ENCODE measurements at places on chromosomes 4 and X.

GRCh38 chrX:13371186-13371585, 51.3 kb upstream of the ATXN3L start:
- DNase-seq: no peak

- DNase-seq: no peak
These were observed 14.4 kb downstream of the MGARP start for GRCh38 chr4:139265654-139266053.

DNA sequence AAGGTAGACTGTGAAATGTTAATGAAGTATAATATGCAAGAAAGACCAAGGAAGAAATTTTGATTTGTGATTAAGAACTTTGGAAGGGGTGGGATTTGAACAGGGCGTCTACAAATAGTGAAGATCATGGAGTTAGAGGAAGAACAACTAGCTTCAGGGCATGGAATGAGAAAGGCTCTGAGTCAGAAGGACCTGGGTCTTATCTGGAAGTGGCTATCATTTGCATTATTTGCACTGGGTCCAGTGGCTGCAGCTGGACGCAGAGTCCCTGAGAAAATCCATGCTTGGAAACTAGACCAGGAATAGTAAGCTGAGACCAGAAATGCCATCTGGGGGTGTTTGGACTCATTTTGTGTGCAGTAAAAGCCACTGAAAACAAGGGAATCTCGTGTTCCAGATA, 4.3 kb upstream of the LIMCH1 start:
- DNase-seq: no peak

DNA sequence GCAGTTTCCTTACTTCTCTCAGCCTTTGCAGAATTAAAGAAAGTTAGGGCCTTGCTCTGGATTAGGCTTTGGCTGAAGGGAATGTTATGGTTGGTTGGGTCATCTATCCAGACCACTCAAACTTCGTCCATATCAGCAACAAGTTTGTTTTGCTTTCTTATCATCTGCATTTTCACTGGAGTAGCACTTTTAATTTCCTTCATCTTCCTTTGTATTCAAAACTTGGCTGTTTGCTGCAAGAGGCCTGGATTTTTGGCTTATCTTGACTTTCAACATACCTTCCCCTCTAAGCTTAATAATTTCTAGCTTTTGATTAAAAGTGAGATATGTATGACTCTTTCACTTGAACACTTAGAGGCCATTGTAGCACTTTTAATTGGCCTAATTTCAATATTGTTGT, 126.7 kb upstream of the CENPE start:
- DNase-seq: no peak

GRCh38 chr4:184534511-184535391, 60.4 kb upstream of the IRF2 start:
- no peak for DNase-seq

- no peak for DNase-seq
These were observed 78.3 kb downstream of the GASK1B start for GRCh38 chr4:158094413-158095134.

GRCh38 chr4:88097781-88098180, 60.7 kb downstream of the ABCG2 start:
- DNase-seq: no peak

DNA sequence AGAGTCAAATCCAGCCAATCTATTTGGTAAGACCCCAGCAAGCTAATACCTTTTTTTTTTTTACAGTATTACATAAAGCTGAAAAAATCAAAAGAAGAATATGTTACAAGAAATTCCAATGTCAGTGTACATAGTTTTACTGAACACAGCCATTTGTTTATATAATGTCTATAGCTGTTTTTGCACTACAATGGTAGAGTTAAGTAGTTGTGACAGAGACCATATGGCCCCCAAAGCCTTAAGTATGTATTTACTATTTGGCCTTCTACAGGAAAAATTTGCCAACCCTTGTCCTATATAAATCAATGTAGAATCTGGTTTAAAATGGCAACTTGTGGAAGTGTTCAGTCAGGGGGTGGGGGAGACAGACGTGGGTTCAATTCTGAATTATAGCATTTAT, 60.7 kb downstream of the ANTXR2 start:
- DNase-seq: no peak

DNA sequence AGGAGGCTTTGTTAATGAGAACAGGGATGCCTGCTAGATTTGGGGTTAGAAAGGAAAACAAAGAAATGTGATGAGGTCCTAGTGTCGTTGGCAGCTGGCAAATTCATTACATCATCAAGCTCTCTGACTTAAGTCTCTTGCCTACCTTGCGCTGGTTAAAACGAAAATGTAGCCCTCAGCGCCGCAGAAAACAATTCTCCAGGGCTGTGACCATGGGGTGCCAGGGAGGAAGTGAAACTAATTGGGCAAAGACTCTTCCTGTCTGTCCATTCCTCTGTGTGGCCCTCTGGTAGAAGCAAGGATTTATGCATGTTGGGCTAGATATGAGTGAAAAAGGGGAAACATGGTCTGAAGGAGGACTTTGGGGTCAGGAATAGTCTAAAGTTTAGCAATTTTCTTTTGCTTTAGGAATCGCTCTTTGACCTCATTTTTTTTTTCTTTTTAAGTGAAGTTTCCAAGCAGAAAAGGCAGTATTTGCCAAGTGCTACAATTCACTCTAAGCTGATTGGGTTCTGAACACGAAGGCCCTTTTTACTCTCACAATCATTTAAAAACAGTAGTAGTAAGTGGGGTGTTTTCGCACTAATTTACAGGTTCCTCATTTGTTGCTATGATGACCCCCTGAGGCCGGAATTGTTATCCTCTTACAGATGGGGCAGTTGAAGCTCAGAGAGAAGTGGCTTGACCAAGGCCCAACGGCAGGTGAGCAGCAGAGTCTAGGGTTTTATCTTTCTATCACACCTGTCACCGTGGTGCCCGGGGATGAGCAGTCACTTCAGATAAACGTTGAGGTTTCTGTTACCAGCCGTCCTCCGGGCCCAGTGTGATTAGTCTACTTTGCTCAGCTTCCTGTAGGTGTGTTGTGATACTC, 27.3 kb upstream of the CHRNA9 start:
- DNase-seq: no peak

GRCh38 chrX:79100791-79101484, 43.5 kb upstream of the GPR174 start:
- DNase-seq: no peak

GRCh38 chrX:35101901-35102300, 159.3 kb downstream of the FAM47B start:
- DNase-seq: no peak

- DNase-seq: peak; percentile 2
These were observed 34.3 kb downstream of the NLGN3 start for GRCh38 chrX:71178908-71179307.

All from NCI-H187 treated with DMSO at 0.1 percent for 48 hours (cell line).